Stimulated activated CD4-positive, alpha-beta T cell treated with anti-CD3 and anti-CD28 coated beads, Interleukin-15, amount 100 ng/mL, for 1 hour (primary cell): ENCODE measurements at places on chromosomes 7 and 10.

- no peak for DNase-seq
Measured at GRCh38 chr7:137913985-137914384, 67.2 kb upstream of the DGKI start.

GRCh38 chr7:76267894-76268183 is 34.6 kb upstream of the HSPB1 start:
- DNase-seq, result no peak

- DNase-seq, result no peak
Measured at GRCh38 chr10:20254078-20254477, 437.8 kb downstream of the PLXDC2 start.

GRCh38 chr7:21317966-21318915 is 109.6 kb upstream of the SP4 start:
- DNase-seq, result no peak

DNA sequence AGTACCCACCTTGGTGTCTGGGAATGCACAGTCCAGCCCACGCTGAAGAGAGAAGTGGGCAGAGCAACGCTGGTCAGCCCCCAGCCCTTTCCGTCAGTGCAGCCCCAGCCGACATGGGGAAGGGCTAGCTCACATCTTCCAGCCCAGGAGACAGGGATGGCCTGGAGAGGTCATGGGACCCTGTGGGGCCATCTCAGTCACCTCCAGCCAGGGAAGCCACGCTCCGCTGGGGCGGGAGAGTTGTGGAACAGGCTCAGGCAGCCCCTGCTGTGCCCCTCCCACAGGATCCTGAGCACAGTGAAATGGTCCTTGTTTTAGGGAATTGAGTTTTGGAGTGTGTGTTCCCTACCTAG is 85.1 kb downstream of the PAXIP1 start:
- no peak for DNase-seq

DNA sequence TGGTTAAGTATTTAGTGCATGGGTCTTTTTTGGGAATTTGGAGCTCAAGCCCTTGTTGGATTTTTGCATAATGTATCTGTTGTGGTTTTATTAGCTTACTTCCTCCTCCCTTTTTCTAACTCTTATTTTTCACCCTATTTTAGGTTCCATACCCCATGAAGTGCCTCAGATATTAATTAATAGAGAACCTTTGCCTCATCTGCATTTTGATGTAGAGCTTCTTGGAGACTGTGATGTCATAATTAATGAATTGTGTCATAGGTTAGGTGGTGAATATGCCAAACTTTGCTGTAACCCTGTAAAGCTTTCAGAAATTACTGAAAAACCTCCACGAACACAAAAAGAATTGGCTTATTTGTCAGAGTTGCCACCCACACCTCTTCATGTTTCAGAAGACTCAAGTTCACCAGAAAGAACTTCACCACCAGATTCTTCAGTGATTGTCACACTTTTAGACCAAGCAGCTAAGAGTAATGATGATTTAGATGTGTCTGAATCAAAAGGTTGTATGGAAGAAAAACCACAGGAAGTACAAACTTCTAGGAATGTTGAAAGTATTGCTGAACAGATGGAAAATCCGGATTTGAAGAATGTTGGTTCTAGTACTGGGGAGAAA is 28.0 kb downstream of the SIRT1 start:
- no peak for DNase-seq

DNA sequence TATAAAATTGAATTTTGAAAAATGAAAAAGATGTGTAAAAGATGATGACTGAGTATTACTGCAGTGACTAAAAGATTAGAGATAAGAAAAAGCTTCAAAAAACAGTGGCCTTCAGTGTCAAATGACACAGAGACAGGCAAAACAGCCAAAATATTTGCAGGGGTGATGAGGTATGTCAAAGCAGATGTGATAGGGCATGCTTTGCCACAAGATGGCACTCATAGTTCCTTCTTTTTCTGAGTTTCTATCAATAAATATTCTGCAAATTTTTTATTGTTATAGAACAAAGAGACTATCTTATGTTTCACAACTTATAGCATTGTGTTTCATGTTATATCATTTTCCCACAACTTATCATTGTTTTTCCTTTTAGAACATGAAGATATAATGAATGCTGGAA is 344.1 kb upstream of the HPS1 start:
- no peak for DNase-seq

DNA sequence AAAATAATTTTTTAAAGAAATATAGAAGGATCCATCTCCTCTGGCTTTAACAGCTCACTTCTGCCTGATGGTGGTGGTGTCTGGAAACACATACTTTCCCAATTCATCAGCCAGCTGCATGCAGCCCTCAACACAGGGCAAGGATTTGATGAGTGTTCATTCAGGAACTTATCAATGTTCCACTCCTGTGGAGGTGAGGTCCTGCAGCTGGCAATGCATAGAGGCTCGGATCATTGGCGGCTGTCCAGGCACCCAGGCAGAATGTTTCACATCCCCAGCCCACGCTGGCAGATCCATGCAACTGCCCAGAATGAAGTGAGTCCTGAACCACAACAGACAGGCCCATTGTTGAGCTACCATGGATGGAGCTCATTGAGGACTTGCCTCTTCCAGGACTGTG is 55.2 kb upstream of the KCNMA1 start:
- DNase-seq, result no peak

GRCh38 chr7:131013716-131014115 is 279.7 kb upstream of the KLF14 start:
- DNase-seq, result no peak

GRCh38 chr10:12547301-12547771 is 198.0 kb downstream of the CAMK1D start:
- DNase-seq, result no peak

DNA sequence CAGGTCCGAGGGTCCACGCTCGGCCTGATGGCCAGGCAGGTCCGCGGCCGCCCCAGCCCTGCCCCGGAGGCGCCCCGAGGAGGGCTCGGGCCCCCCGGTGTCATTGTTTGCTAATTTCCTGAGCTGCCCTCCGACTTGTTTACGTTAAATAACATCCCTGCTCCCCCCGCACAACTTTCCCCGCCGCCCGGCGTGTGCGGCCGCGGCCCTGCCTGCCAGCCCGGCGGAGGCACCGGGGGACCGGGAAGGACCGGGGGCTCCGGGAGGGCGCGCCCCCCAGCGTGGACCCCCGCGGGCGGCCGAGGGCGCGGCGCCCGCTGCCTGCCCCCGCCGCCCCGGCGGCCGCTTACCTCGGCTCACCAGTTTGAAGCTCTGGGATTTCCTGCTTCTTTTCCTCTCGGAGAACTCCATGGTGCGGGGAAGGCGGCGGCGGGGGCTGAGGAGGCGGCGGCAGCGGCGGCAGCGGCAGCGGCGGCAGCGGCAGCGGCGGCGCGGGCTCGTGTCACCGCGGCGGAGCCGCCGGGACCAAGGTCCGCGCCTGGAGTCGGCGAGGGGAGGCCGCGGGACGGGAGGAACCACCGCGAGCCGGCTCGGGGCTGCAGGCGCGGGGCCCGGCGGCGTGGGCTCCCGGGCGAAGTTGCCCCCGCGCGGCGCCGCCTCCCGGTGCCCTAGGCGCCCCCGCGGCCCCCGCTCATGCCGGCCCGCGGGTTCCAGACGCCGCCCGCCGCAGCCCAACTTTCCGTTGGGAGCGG is 515 bp downstream of the BEND7 start:
- no peak for DNase-seq

- no peak for DNase-seq
Measured at GRCh38 chr7:46175221-46175620, 254.1 kb upstream of the IGFBP3 start.

DNA sequence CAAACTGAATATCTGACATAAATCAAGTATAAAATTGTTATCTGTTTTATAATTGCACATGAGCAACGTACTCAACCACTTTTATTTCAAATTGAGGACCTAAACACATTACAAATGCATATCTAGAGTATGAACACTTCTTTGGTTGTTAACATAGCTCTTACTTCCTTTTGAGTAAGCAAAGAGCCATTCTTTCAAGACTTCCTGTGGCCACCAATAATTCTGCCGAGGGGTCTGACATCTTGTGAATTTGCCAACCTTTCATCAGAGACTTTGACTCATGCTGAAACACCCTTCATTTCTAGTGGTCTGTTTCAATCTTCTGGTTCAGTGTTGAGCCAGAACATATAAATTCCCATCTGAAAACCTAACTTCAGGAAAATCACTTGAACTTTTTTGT is 59.4 kb downstream of the CDK14 start:
- DNase-seq, result no peak

GRCh38 chr7:129013048-129013724 is 41.7 kb downstream of the TNPO3 start:
- DNase-seq, result no peak

- no peak for DNase-seq
Measured at GRCh38 chr7:43771573-43771972, 13.1 kb downstream of the BLVRA start.

GRCh38 chr10:4595719-4596319 is 230.2 kb upstream of the AKR1E2 start:
- DNase-seq, result no peak
